NCI-H1417 treated with DMSO at 0.1 percent for 48 hours (cell line): ENCODE measurements at places on chromosomes 2 and 18.

- DNase-seq = no peak
These were observed 87.1 kb downstream of the GPR39 start for GRCh38 chr2:132503701-132504100.

DNA sequence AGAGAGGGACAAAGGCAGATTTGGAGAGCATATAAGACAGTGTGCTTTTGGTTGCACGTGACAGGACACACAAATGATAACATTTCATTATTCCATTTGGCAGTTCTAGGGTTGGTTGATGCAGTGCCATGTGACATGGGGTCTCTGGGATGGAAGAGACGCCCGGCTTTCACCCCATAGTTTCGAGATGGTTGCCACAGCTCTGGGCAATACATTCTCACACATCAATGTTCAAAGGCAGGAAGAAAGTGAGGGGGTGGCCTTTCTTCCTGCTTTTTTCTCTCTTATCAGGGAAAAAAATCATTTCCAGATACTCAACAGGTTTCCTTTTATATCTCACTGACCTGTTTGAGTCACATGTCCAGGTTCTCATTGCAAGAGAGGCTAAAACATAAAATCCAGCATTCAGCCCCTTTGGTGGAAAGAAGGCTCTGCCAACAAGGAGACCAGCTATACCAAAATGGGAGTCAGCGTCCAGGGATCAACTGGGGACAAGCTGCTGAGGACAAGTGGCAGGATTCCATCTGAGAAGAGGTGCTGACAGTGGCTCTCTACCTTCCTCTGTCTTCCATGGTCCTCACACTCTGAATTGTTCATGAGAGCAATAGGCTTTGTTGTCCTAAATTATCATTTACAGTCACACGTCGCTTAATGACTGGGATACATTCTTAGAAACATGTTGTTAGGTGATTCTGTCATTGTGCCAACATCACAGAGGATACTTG lies 29.1 kb upstream of the ANKRD44 start:
- DNase-seq = no peak

DNA sequence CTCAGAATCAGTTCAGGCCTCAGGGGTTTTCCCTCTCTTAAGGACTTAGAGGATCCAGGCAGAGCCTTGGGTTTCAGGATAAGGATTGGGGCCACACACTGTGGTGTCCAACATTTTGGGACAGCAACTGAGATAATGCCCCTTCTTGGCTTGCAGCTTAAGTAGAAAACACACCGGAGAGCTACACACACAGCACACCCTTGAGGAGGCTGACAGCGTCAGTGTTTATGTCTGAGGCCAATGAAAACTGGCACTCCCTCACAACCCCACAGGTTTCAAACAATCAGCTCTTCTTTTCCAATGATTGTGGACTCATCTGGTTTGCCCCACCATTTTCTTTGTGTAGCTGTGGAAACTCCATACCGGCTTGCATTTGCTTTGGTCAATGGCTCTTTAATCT lies 257.7 kb downstream of the CDCA7 start:
- no peak for DNase-seq

GRCh38 chr2:217827430-217828201 lies 175.2 kb downstream of the TNS1 start:
- no peak for DNase-seq

- DNase-seq = no peak
These were observed 8.5 kb upstream of the TBR1 start for GRCh38 chr2:161407597-161407996.
